ENCODE measurements at places on chromosomes 16 and 17. TPM values are rescaled to one million over a fixed set of nuclear protein-coding genes. Genes with fewer than 3 reads are reported as not detected.

The LLGL1 gene
- 27.7 TPM for total RNA-seq

GRCh38 chr17:81027038-81027437 is 7.9 kb upstream of the BAIAP2 start:
- H3K4me3 ChIP-seq: peak overlapping the region; percentile 0
- H3K27ac ChIP-seq: peak overlapping the region; percentile 45
- H3K4me1 ChIP-seq: peaks cover 32% of the 10 kb centered on the region

- H3K27me3 ChIP-seq: no peaks in the 10 kb centered on the region
- H3K36me3 ChIP-seq: no peaks in the 10 kb centered on the region
- H3K4me1 ChIP-seq: peaks cover 18% of the 10 kb centered on the region
- peak overlapping the region; percentile 27 for H3K27ac ChIP-seq
- H3K4me3 ChIP-seq: peak overlapping the region; percentile 14
These were observed 16.6 kb downstream of the COPRS start for GRCh38 chr17:31842195-31843069.

DNA sequence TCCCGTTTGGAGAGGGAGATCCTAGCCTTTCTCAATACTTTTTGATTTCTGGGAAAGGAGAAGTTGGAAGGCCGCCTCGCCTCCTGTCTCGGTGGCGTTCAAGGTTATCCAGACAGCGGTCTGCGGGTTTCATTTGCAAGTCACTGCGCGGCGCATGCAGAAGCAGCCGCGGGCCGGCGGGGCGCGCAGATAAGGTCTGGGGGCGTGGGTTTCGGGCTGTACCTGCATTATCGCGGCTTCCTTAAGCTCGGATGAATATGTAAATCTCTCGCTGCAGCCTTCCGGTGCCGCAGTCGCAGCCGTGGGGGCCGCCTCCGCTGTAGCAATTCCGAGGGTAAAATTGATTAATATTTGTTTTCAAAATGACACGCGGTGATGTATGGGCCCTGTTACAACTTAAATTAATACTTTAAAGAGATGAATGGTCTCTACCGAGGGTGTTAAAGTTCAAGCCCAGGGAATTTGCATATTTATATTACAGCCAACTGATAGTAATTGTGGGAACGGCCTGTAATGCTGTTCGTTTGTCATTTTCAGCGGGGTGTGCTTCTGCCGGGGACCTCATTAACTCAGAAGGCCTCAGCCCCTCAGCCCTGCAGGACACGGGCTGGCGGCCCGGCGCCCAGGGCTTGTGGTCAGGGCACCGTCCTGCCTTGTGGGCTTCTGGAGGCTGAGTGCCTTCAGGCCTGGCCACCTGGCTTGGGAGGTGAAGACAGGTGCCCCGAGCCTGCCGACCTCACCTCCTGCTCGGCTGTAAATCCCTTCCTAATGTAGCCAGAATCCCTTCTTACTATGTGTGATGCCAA is 99.4 kb downstream of the CYLD start:
- H3K36me3 ChIP-seq: no peaks in the 10 kb centered on the region
- H3K4me1 ChIP-seq: peaks cover 6% of the 10 kb centered on the region
- peak overlapping the region; percentile 3 for H3K4me3 ChIP-seq
- no peaks in the 10 kb centered on the region for H3K27me3 ChIP-seq
- no peak overlapping the region for H3K27ac ChIP-seq

The BMERB1 gene
- total RNA-seq: 46.9 TPM

DNA sequence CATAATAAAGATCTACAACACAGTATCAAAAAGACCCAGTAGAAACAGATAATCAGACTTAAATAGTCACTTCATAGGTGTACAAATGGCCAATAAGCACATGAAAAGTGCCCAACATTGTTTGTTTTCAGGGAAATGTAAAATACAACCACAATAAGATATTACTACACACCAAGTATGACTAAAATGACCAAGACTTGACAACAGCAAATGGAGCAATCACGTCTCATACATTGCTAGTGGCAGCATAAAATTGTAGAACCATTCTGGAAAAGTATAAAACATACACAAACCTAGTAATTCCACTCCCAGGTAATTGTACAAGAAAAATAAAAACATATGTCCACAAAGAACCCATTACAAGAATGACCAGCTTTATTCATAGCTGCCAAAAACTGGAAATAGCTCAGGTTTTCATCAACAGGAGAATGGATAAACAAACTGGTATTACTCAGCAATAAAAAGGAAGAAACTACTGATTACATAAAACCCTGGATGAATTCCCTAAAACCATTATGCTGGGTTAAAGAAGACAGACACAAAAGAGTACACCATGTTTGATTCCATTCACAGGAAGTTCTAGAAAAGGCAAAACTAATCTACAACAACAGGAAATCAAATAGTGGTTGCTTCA is 85.6 kb downstream of the TTC19 start:
- no peak for DNase-seq
- no peak overlapping the region for H3K4me3 ChIP-seq
- no peaks in the 10 kb centered on the region for H3K27me3 ChIP-seq
- H3K27ac ChIP-seq: peak overlapping the region; percentile 57
- H3K36me3 ChIP-seq: peaks cover 8% of the 10 kb centered on the region

DNA sequence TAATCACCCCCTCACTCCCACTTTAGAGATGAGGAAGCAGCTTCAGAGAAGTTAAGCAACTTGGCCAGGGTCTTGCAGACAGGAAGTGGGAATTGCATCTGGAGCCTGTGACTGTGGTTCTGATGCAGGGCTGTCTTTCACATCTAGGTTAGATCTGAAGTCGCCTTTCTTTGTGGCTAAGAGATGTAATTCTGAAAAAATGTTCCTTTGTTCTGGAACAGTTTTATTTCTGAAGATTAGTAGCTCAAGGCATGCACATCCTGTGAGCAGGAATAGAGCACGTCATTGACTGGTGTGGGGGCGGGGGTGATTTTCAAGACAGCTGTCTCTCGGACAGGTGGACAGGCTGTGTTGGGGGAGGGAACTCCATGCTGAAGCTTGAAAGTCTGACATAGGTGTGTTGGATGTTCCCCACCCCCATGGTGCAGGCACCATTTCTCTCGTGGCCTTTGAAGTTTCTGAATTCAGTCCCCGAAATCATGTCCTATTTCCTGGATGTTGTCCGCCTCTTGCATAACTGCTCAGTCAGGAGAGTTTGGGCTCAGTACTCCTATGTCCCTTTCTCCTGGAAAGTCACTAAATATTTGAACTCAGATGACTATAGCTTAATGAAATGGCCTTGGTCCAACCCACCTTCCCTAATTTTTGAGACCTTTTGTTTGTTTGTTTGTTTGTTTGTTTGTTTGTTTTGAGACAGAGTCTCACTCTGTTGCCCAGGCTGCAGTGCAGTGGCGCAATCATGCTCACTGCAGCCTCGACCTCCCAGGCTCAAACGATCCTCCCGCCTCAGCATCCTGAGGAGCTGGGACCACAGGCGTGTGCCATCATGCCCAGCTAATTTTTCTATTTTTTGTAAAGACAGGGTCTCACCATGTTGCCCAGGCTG is 21.0 kb upstream of the HERPUD1 start:
- DNase-seq: no peak
- no peaks in the 10 kb centered on the region for H3K27me3 ChIP-seq
- no peaks in the 10 kb centered on the region for H3K36me3 ChIP-seq
- no peak overlapping the region for H3K27ac ChIP-seq

DNA sequence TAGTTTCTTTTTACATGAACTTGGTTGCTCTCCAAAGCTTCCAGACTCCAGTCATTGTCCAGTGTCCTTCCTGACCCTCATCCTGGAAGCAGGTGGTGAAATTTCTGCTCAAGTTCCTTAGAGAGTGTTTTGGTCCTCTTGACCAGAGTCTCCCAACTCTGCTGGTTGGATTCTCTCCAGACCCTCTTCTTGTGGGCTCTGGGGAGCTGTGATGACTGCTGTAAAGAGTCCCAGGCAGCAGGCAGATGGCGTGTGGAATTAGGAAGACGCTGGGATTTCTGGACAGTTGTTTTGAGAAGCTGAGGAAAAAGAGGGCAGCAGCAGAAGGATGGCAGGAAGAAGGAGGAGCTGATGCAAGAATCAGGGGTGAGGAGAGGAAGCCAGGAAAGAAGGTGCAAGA is 1.6 kb upstream of the SEZ6 start:
- no peak overlapping the region for H3K27ac ChIP-seq
- peaks cover 10% of the 10 kb centered on the region for H3K27me3 ChIP-seq
- no peak overlapping the region for H3K4me3 ChIP-seq
- H3K36me3 ChIP-seq: no peaks in the 10 kb centered on the region

The KCNH4 gene
- not detected for total RNA-seq

DNA sequence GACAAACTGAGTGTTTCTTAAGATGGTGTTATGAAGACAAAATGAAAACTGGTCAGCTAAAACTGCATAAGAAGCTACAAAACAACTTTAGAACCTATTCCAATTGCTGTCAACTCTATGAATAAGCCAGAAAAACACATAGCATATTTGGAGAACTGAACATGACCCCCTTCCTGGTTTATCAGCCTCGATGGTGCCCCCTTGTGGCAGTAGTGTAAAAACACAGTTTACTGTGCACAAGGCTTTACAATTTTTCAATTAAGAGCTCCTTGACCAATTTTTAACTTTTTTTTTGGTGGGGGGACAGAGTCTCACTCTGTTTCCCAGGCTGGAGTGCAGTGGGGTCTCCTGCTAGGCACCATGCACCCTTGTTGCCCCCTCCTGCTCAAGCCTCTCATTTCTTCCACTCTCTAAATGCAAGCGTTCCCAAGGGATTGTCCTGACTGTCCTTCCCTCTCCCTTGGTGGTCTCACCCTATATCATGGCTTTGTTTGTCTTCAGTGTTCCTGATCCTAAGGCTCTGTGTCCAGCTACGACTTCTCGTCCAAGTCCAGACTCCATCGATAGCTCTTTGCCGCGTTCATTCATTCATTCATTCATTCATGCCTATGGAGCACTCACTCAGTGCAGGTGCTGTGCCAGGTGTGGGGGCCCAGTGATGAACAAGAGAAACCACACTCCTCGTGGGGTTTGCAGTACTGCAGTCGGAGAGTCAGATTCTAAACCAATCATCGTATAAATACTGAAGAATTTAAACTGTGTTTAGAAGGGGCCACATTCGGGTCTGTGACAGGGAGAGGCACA is 7.5 kb downstream of the EIF1 start:
- H3K36me3 ChIP-seq: peaks cover 39% of the 10 kb centered on the region
- no peak for DNase-seq
- no peak overlapping the region for H3K4me3 ChIP-seq
- H3K27ac ChIP-seq: peak overlapping the region; percentile 85
- no peaks in the 10 kb centered on the region for H3K27me3 ChIP-seq

- no peak for DNase-seq
- H3K4me1 ChIP-seq: peaks cover 46% of the 10 kb centered on the region
- H3K27ac ChIP-seq: peak overlapping the region; percentile 78
- no peaks in the 10 kb centered on the region for H3K36me3 ChIP-seq
- peak overlapping the region; percentile 38 for H3K4me3 ChIP-seq
- no peaks in the 10 kb centered on the region for H3K27me3 ChIP-seq
These were observed 3.4 kb downstream of the NOD2 start for GRCh38 chr16:50696575-50697420.

GRCh38 chr16:68298312-68298711 is 12.4 kb downstream of the SLC7A6OS start:
- peaks cover 16% of the 10 kb centered on the region for H3K4me1 ChIP-seq
- no peak for DNase-seq
- no peaks in the 10 kb centered on the region for H3K27me3 ChIP-seq
- H3K4me3 ChIP-seq: no peak overlapping the region
- peak overlapping the region; percentile 12 for H3K27ac ChIP-seq

The NPB gene
- total RNA-seq: 4.7 TPM

DNA sequence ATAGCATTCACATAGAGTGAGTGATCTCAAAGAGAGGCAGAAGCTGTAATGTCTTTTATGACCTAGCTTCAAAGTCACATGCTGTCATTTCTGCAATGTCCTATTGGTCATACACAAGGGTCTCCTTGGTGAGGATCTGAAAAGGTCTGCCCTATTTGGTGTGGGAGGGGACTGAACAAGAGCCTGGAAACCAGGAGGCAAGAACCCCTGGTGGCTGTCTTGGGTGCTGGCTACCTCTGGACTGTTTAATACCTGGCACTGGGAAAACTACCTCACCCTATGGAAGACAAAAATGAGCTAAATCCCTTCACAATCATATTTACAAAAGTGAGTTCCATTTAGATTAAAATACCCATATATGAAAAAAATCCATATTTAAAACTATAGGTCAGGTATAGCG is 9.0 kb downstream of the KCTD13 start:
- no peaks in the 10 kb centered on the region for H3K27me3 ChIP-seq
- H3K4me3 ChIP-seq: no peak overlapping the region
- H3K36me3 ChIP-seq: peaks cover 28% of the 10 kb centered on the region
- no peak for DNase-seq

DNA sequence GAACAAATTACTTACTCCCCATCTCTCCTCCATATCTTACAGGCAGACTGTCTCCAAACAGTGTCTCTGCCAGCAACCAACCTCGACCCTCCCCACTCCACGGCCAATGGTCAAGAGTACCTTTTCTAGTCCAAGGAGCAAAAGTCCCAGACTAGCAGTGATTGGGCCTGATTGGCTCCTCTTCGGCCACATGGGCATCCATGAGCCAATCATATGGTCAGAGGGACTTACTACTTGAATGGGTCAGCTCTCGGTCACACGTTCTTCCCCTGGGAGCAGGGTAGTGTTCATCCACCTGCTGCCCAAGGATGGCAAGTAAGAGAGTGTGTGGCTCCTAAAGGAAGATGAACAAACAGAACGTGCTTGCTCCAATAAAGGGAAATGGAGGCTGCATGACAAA is 84.6 kb downstream of the C16orf78 start:
- H3K27ac ChIP-seq: no peak overlapping the region
- H3K4me3 ChIP-seq: no peak overlapping the region
- no peaks in the 10 kb centered on the region for H3K36me3 ChIP-seq
- H3K4me1 ChIP-seq: no peaks in the 10 kb centered on the region

DNA sequence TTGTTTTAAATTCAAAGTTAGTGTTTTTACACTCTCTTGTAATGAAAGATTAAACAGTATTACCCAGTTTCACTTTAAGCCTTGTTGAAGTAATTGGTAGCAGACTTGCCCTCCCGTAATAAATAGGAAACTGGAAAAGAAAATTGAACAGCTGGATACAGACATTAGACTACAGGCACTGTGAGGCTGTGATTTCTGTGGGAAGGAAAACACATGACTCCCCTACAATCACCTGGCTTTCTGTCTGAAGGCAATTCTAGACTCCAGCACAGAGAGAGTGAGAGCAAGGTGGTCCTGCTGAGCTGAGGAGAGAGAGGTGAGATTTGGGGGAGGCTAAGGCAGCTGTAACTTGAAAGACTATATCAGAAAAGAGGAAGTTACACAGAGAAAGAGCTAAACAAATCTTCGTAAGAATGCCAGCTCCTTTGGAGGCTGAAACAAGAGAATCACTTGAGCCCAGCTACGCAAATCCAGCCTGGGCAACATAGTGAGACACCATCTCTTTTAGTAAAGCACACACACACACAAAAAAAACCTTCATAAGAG is 57.8 kb upstream of the CDYL2 start:
- no peak overlapping the region for H3K4me3 ChIP-seq
- no peak for DNase-seq
- H3K27me3 ChIP-seq: no peaks in the 10 kb centered on the region
- no peaks in the 10 kb centered on the region for H3K4me1 ChIP-seq
- H3K27ac ChIP-seq: no peak overlapping the region
- H3K36me3 ChIP-seq: no peaks in the 10 kb centered on the region

GRCh38 chr17:81417049-81417878 is 22.0 kb downstream of the BAHCC1 start:
- H3K27ac ChIP-seq: peak overlapping the region; percentile 79
- H3K4me3 ChIP-seq: no peak overlapping the region
- H3K36me3 ChIP-seq: no peaks in the 10 kb centered on the region
- peaks cover 64% of the 10 kb centered on the region for H3K4me1 ChIP-seq
- H3K27me3 ChIP-seq: no peaks in the 10 kb centered on the region

GRCh38 chr16:11686713-11687380 is 18.6 kb downstream of the SNN start:
- H3K4me1 ChIP-seq: peaks cover 12% of the 10 kb centered on the region
- no peaks in the 10 kb centered on the region for H3K27me3 ChIP-seq
- peak overlapping the region; percentile 39 for H3K27ac ChIP-seq
- DNase-seq: no peak
- no peak overlapping the region for H3K4me3 ChIP-seq

All from vagina (tissue), 2 donors.